ENCODE measurements at places on chromosomes 5 and 9.
A peak's percentile ranks its signal among the peaks of the same experiment; 100 is the strongest.

- DNase-seq = peak; percentile 44
- no peak overlapping the region for H3K27ac ChIP-seq
- H3K4me1 ChIP-seq = peaks cover 14% of the 10 kb centered on the region
- no peaks in the 10 kb centered on the region for H3K36me3 ChIP-seq
- no peaks in the 10 kb centered on the region for H3K27me3 ChIP-seq
Measured at GRCh38 chr5:125597338-125597737, 825.9 kb upstream of the GRAMD2B start.

DNA sequence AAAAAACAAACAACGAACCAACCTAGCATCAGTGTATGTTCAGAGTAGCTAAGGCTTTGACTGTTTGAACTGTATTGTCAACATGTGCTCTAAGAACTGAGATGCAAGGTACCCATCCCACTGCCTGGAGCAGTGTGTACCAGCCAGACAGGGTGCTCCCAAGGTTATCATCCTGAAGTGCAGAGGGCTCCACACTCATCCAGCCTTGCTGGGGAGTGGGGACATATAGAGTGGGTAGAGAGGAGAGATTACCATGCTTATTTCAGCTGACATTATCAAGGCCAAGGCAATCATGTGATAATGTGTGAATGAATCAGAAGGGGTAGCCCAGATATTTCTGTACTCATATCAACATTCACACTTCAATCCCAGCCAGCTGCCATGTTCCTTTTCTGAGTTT is 68.7 kb upstream of the ZNF622 start:
- no peaks in the 10 kb centered on the region for H3K36me3 ChIP-seq
- no peaks in the 10 kb centered on the region for H3K4me1 ChIP-seq
- H3K27me3 ChIP-seq = no peaks in the 10 kb centered on the region
- H3K27ac ChIP-seq = no peak overlapping the region

DNA sequence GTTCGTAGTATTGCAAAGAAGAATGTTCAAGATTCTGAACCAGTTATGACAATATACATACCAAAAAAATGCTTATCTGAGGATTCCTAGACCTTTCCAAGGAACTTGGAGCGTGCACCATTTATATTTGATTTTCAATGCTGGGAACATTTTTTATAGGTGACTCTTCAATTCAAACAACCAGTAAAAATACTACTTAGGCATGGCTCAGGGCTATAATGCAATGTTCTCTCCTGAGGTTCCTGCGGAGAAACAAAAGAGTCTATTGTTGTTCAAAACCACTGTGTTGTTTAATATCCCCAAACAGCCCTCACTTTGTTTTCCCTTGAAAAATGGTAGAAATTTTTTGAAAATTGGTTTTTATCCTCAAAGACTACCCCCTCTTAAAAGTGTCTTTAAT is 335.7 kb upstream of the IZUMO3 start:
- H3K4me1 ChIP-seq = peaks cover 8% of the 10 kb centered on the region
- no peak overlapping the region for H3K27ac ChIP-seq
- H3K27me3 ChIP-seq = no peaks in the 10 kb centered on the region
- DNase-seq = no peak
- H3K4me3 ChIP-seq = no peak overlapping the region

- H3K27me3 ChIP-seq = no peaks in the 10 kb centered on the region
- peaks cover 6% of the 10 kb centered on the region for H3K4me1 ChIP-seq
- H3K27ac ChIP-seq = no peak overlapping the region
- no peak overlapping the region for H3K4me3 ChIP-seq
- H3K36me3 ChIP-seq = no peaks in the 10 kb centered on the region
Measured at GRCh38 chr5:108238936-108239887, 142.7 kb downstream of the FBXL17 start.

DNA sequence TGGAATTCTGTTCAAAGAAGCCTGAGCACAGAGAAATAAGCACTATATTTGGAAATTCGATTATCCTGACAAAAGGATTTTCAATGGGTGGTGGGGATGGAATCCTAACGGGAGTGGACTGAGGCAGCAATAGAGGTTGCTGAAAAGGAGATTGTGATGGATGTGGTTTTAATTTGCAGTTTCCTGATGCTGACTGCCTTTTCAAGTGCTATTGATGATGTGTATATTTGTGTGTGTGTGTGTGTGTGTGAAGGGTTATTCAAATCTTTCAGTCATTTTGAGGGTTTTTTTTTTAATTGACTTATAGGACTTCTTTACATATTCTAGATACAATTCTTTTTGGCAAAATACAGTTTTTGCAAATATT is 614.5 kb downstream of the HINT1 start:
- H3K36me3 ChIP-seq = no peaks in the 10 kb centered on the region
- no peak for DNase-seq

- H3K4me3 ChIP-seq = no peak overlapping the region
- H3K4me1 ChIP-seq = peaks cover 5% of the 10 kb centered on the region
- no peak overlapping the region for H3K27ac ChIP-seq
- H3K27me3 ChIP-seq = no peaks in the 10 kb centered on the region
- no peak for DNase-seq
Measured at GRCh38 chr5:172731680-172732074, 39.3 kb downstream of the DUSP1 start.

DNA sequence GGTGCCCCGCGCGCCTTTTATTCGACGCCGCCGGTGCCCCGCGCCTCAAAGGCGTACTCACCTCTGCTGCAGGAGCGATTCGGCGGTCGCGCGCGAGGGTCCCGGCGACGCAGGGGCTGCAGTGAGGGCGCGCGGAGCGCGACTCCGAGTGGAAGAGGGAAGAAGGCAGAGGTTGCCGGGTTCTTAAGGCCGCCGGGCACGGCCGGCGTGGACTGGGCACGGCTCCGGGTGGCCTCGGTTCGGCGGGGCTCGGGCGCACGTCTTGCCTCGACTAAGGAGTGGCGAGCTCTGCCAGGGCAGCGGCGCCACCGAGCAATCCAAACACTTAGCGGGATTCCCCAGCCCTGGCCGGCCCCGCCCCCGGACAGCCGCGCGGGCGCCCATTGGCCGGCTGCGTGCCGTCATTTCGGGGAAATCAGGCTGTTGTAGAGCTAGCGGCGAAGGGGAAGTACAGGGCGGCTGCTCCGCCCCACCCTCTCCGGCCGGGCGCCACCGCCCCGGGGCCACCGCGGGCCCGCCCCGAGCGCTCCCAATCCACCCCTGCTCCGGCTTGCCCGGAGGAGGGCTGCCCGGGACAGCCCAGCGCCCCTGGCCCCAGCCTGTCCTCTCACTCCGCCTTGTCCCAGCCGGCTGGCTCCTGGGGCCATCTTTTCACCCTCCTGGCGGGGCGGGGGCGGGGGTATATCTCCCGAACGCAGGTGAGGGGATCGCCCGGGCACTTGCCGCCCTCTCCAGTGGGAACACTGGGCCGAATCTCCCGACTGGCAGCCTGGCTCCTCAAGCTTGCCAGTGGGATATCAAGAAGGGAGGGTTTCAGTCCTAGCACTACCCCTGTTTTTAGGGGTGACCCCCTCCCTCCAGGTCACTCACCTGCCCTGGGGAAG is at the start of gene IRF1:
Gene IRF1, minus strand, starts transcription at position 290 of the 884 bp plus-strand sequence. CDS start 1,295 bp downstream, outside the sequence.
- peak within 1 kb of the TSS; percentile 61 for H3K27ac ChIP-seq
- DNase-seq = peak; percentile 95

DNA sequence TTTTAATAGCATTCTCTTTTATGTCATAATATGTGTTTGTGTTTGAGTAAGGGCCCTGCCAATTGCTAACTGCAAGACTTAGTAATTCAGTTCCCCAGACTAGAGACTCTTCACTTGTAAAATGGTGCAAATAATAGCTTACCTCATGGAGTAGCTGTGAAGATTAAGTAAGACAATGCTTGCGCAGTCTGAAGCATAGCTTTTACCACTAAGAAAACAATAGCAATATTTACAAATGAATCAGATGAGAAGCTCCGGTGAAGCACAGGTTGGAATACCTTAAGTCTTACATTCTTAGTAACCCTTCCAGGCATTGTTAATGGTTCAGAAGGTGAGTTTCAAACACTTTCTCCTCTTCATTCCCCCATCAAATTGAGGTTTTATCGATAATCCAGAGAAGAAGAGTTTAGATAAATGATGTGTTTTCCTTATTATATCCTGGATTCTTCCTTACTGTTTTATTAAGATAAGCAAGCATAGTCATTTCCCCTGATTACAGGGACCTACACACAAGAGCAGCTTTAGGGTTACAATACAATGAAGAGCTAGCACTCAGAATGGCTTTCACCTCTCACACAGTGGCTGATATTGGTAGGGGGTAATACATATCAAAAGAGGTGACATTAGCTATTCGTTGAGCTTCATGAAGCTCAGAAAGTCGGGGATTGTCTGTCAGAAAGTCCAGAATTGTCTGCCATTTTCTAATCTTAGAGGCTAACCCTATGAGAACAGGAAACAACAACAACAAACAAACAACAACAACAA is 96.4 kb upstream of the EDIL3 start:
- no peak overlapping the region for H3K4me3 ChIP-seq
- no peaks in the 10 kb centered on the region for H3K27me3 ChIP-seq
- no peak overlapping the region for H3K27ac ChIP-seq
- H3K4me1 ChIP-seq = no peaks in the 10 kb centered on the region
- DNase-seq = no peak

DNA sequence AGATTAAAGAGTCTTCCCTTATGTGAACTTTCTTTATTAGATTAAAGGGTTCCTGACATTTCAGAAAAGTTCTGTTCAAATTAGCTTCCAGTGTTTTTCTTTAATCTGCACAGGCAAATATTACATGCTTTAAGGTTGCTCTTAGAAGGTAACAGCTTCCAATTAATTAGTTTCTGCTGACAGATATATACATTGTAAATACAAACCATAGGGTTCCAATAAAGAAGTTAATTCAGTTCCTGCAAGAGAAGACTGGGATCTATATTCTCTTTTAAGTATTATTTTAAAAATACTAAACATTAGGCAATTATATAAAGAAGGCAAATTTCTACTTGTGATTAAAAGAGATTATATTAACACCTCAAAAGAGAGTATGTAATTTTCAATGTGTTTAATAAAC is 795.7 kb downstream of the MAT2B start:
- no peaks in the 10 kb centered on the region for H3K27me3 ChIP-seq
- DNase-seq = no peak
- no peak overlapping the region for H3K4me3 ChIP-seq
- peaks cover 7% of the 10 kb centered on the region for H3K4me1 ChIP-seq
- no peak overlapping the region for H3K27ac ChIP-seq

DNA sequence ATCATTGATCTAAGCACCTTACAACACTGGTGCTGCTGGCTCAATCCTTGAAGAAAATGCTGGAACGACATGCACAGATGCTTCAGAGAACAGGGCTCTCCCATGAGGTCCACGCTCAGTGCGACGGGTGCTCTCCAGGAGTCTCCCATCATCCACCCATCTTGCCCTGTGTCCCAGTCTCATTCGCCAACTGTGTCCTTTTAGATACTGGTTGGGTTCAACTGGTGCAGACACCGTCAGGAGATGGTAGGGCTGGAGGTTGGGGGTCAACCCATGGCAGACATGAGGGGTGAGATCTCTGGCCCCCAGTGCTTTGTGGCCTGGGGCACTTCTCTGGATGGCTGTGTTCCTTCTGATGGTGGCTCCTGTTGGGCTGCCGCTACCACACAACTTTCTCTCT is 1.6 kb upstream of the OBP2B start:
- H3K4me1 ChIP-seq = no peaks in the 10 kb centered on the region
- peaks cover 17% of the 10 kb centered on the region for H3K27me3 ChIP-seq
- H3K4me3 ChIP-seq = no peak overlapping the region
- no peak for DNase-seq
- no peaks in the 10 kb centered on the region for H3K36me3 ChIP-seq

DNA sequence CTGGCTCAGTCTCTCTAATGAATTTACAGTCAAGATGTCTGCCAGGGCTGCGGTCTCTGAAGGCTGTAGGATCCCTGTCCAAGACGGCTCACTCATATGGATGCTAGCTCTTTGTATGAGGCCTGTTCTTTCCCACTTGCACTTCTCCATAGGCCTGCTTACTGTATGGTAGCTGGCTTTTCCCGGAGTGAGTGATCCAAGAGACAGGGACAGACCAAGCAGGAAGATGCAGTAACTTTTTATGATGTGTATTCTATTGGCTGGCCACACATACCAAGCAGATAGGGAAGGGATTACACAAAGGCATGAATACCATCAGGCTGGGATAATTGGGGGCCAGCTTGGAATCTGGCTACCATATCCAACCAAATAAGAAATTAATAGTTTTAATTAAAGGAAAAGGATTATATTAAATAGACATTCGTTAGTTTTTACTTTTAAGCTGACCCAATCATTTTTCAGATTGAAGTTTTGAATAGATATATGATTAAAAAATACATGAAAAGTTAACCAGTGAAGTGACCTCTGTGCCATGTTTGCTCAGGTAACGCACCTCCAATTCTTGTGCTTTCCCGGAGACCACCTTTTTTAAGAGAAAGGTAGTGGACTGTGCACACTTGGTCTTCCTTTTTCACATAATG is 20.6 kb downstream of the NSD1 start:
- H3K4me3 ChIP-seq = no peak overlapping the region
- H3K27ac ChIP-seq = no peak overlapping the region
- H3K4me1 ChIP-seq = no peaks in the 10 kb centered on the region
- no peak for DNase-seq

GRCh38 chr5:72835633-72836032 is 19.2 kb downstream of the TNPO1 start:
- H3K27ac ChIP-seq = no peak overlapping the region
- no peaks in the 10 kb centered on the region for H3K36me3 ChIP-seq
- DNase-seq = no peak
- H3K4me3 ChIP-seq = no peak overlapping the region
- H3K27me3 ChIP-seq = no peaks in the 10 kb centered on the region

DNA sequence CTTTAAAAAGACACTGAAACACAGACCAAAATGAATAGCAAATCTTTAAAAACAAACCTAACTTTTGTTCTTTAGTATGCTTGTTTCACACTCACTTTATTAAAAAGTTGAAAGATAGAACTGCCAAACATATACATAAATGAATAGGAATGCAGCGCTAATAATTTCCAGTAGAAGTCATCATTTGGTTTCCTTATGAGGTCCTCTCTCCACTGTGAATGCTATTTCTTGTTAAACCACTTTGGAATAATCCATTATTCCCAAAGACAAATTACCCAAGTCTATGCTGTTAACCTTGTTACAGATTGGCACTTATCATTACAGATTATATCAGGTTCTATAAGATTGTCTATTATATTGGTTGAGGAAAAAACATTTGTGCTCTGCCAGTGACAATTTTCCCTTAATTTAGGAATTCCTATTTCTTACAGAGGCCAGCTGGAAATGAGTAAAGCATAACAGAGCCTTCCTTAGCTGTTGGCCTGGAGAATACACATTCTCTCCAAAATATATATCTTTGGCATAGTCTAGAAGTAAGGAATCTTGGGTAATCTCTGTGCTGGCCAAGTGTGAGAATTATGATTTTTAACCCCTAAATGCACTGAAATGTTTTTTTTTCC is 29.3 kb upstream of the MINAR2 start:
- no peak overlapping the region for H3K4me3 ChIP-seq
- peak overlapping the region; percentile 38 for H3K27ac ChIP-seq
- peak; percentile 2 for DNase-seq
- no peaks in the 10 kb centered on the region for H3K27me3 ChIP-seq
- H3K4me1 ChIP-seq = peaks cover 32% of the 10 kb centered on the region

GRCh38 chr9:134551644-134552348 is 89.8 kb upstream of the COL5A1 start:
- no peak overlapping the region for H3K27ac ChIP-seq
- peak; percentile 90 for DNase-seq
- H3K4me3 ChIP-seq = no peak overlapping the region
- H3K27me3 ChIP-seq = no peaks in the 10 kb centered on the region
- no peaks in the 10 kb centered on the region for H3K4me1 ChIP-seq

GRCh38 chr5:176803068-176803942 is 7.1 kb upstream of the UNC5A start:
- DNase-seq = no peak
- no peak overlapping the region for H3K27ac ChIP-seq
- no peak overlapping the region for H3K4me3 ChIP-seq
- peaks cover 36% of the 10 kb centered on the region for H3K27me3 ChIP-seq

- DNase-seq = no peak
- H3K4me1 ChIP-seq = no peaks in the 10 kb centered on the region
- H3K27me3 ChIP-seq = no peaks in the 10 kb centered on the region
- H3K4me3 ChIP-seq = no peak overlapping the region
- no peaks in the 10 kb centered on the region for H3K36me3 ChIP-seq
- no peak overlapping the region for H3K27ac ChIP-seq
Measured at GRCh38 chr9:1201262-1201661, 151.1 kb downstream of the DMRT2 start.
